ENCODE measurements at places on chromosomes 2 and 18. TPM values are rescaled to one million over a fixed set of nuclear protein-coding genes. Genes with fewer than 3 reads are reported as not detected.
A peak's percentile ranks its signal among the peaks of the same experiment; 100 is the strongest.

- DNase-seq: no peak
Observed at GRCh38 chr2:185990861-185991525, 252.4 kb downstream of the FSIP2 start.

The SPR gene
- polyA plus RNA-seq: 11.5 TPM

DNA sequence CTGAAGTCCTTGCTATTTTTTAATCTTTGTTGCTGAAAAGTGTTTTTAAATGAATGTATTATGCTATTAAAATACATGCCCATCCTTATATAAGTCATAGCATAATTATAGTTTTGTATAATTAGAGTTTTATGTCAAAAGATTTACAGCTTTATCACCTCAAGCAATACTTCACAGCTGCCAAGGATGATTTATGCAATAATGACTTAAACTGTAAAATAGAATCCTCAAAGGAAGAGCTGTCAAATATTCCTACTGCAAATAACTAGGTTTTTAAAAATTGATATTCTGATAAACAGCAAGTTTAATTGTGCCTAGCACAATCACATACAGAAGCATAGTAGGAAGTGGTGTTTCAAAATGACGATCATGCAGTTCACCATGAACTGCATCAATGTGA is 5.2 kb downstream of the KCNH7 start:
- DNase-seq: no peak

DNA sequence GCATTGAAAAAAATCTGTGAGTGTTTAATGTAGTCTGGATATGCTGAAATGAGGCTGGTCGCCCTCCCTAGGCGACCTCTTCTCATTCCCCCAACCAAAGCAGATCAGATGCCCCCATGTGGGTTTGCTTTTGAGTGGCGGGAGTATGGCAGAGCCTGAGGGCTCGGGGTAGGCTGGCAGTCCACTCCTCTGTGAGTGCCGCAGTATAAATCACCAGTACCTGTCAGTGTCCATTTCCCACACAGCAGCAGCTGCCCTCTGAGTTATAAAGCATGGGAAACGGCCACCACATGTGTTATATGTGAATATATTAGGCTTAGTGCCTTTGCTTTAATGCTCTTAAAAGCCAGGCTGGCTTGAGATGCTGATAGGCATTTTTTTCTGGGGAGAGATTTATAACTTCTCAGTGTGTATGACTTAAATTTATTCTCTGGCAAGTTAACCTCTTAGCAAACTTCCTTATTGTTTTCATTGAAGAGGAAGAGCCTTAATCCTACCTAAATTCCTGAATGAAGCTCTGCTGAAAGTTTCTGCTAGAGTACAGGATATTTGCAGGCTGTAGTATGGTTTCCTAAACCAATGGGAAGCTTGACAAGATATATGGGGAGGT is 3.8 kb downstream of the DCC start:
- no peak for DNase-seq

DNA sequence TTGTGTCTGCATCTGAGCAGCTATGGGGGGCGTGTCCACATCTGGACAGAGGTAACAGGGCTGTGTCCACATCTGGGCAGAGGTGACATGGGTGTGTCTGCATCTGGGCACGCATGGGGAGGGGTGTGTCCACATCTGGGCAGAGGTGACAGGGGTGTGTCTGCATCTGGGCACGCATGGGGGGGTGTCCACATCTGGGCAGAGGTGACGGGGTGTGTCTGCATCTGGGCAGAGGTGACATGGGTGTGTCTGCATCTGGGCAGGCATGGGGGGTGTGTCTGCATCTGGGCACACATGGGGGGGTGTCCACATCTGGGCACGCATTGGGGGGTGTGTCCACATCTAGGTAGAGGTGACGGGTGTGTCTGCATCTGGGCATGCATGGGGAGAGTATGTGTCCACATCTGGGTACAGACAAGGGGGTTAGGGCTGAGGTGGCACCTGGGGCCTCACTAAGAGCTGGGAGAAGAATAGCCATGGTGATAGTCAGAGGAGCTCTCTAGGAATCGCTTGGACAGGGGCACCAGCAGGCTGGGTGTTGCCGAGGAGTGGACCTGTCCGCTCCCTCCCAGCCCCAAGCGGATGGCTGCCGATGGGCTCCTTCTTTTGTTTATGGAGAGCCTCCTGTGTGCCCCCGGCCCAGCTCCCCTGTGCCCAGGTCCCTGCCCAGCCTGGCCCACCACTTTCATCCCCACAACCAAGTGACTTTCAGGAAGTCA is 177.8 kb downstream of the EIPR1 start:
- no peak for DNase-seq

DNA sequence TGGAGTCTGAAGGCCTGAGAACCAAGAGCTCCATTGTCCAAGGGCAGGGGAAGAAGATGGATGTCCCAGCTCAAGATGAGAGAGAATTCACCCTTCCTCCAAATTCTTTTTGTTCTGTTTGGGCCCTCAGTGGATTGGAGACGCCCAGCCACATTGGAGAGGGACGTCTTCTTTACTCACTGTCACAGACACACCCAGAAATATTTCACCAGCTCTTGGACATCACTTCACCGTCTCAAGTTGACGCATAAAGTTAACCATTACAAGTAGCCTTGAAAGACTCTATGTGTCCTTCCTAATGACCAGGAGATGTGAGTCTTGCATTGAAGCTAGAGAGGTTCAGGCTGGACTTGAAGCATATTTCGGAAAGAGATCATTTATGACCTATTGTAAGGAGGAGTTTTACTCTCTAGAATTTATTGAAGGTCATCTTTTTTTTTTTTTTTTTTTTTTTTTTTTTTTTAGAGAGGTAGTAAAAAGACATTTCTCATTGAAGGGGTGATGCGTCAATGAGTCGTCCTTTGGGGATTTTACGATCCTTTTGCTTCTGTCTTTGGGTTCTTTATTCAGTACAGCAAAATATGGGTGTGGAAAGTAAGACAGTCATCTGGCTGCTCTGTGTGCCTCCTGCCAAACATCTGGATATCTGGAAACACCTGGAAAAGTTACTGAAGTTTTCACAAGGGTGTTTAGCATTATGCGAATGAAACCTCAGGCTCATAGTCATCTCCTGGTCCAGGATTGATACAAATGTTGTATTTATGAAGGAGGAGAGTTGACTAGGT is 118.1 kb downstream of the PRPF40A start:
- DNase-seq: no peak

The CPLX4 gene
- polyA plus RNA-seq: 0.08 TPM

GRCh38 chr18:52367953-52368742 is 28.2 kb downstream of the DCC start:
- no peak for DNase-seq

The PCARE gene
- 0.46 TPM for polyA plus RNA-seq

DNA sequence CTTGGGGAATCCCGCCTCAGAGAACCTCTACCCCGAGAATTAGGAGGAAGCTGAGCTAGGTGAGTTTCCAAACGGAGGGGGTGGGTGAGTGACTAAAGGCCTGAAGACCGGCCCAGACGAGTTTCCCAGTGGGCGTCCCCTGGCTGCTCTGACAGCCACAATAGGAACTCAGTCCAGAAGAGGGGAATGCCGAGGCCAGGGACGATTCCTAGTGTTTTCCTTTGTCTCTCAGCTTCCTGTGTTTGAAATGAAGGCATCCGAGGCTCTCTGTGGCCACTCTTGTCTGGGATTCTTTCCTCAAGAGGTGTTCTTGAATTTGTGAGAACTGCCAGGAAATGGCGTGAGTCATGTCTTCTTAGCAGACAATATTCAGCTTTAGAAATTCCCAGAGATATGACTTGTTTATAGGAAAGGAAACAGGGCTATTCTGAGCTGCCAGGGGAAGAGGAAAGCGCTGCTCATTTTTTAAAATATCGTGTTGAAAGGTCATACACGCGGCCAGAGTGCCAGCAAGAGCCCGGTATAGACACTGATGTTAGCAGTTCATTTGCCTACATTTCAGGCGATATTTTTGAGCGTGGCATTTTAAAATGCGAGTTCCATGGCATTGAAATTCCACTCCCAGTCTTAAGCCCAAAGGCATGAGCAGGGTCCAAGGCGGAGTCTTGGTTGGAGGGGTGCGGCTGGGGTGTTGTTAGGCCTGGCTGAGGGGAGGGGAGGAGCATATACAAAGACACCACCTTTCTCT is 169.1 kb upstream of the KLF7 start:
- DNase-seq: no peak

DNA sequence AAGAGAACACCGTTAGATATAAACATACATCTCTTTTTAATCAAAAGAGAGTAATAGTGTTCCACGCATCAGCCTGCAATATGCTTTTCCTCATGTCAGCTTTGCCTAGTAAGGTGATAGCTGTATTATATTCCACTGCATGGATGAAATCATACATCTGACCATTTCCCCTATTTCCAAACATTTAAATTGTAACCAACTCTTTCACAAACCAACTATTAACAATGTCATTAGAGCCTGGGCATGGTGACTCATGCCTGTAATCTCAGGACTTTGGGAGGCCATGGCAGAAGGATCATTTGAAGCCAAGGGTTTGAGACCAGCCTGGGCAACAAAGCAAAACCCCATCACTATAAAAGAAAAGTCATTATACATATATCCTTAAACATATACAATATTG is 284.8 kb downstream of the BCL11A start:
- no peak for DNase-seq

DNA sequence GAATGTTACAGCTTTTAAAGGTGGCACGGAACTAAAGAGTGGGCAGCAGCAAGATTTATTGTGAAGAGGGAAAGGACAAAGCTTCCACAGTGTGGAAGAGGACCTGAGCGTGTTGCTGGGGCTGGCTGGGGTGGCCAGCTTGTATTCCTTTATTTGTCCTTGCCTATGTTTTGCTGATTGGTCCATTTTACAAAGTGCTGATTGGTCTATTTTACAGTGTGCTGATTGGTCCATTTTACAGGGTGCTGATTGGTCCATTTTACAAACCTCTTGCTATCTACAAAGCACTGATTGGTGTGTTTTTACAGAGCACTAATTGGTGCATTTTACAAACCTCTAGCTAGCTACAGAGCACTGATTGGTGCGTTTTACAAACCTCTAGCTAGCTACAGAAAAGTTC is 109.7 kb upstream of the DDX18 start:
- DNase-seq: no peak

GRCh38 chr2:157421331-157421944 is 22.5 kb downstream of the CYTIP start:
- DNase-seq: no peak

DNA sequence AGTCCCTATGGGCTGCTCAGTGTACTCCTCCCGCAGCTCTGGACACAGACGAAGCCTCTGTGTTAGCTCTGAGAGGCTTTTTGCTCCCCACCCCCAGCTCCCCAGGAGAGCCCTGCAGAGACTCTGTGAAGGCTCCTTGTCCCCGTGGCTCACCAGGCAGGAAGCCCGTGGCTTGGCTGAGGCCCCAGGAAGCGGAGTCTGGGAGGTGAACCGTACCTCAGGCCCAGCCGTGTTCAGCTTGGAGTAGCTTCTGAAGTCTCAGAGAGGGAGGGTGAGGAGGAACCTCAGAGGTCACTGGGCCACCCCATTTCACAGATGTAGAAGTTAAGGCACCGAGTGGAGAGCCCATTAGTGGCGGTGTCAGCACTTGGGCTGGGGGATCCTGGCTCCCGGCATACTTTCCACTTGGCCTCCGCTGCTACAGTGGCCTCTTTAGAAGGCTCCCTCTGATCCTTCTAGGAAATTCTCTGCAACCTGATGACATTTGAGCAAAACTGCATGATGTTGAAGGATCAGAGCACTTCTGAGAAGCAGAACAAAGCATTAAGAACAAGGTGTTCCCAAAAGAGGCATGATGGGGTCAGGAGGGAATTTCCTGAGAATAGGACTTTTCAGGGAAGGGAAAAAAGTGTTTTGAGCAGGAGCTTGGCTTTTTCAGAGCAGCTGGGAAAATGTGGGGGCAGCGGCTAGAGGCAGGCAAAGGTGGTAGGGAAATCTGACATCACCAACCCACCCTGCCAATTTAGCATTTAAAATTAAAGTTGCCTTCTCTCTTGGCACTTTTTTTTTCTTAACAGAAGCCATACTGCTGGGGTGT is 79.1 kb downstream of the MCFD2 start:
- no peak for DNase-seq

The UGT1A8 gene
- not detected for polyA plus RNA-seq

The DUSP2 gene
- 6.9 TPM for polyA plus RNA-seq

DNA sequence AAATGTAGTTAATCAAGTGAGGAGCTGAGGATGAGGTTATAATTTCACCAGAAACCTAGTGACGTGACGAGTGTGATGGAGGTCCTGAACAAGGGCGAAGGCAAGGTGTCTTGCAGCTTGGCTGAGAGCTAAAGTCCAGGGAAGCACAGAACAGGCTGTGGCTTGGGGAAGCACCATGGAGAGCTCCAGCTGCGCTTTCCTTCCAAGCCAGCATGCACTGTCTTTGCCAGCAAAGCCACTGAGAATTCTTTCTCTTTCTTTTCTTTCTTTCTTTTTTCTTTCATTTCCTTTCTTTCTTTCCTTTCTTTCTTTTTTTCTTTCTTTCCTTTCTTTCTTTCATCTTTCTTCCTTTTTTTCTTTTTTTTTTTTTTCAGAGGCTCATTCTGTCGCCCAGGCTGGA is 239.3 kb downstream of the FBXO15 start:
- DNase-seq: peak; percentile 9

The ANKRD23 gene
- polyA plus RNA-seq: 3.9 TPM

DNA sequence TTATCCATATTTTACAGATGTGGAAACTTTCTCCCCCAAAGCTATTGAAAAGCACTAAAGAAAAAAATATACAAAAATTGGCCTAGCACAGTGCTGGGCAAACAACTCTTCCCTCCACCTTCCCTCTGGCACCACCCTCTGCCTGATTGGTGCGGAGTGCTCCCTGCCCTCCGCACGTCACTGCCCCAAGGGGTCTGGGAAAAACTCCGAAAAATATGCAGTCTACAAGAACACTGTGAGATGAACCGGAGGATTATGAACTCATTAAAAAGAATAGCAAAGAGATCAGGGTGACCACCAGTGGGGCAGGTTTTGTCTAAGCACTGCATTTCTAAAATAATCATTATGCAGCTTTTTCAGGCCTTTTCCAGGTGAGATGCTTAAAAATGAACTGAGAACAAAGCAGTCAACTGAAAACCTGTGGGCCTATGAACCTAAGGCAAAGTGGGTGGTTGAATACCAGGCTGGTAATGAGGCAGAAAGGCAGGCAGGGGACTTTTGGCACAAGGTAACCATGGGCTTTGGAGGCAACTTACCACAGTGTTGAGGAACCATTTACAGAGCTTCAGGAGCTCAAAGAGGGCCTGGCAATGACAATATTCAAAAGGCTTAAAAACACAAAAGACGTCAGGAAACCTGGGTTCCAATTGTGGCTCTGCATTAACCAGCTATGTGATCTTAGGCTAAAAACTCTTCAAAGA is 57.5 kb downstream of the AAK1 start:
- no peak for DNase-seq

All from right renal pelvis (tissue), 4 donors.